ENCODE measurements at places on chromosomes 6 and 20.
A peak's percentile ranks its signal among the peaks of the same experiment; 100 is the strongest.

- DNase-seq, result peak; percentile 37
These were observed 19.3 kb upstream of the SEC63 start for GRCh38 chr6:107977283-107977682.

GRCh38 chr6:71236926-71237434 lies 51.6 kb upstream of the OGFRL1 start:
- DNase-seq, result no peak

- no peak for DNase-seq
These were observed 45.4 kb downstream of the ALDH5A1 start for GRCh38 chr6:24540197-24540596.

GRCh38 chr6:21767891-21768648 lies 174.5 kb downstream of the SOX4 start:
- DNase-seq, result no peak

DNA sequence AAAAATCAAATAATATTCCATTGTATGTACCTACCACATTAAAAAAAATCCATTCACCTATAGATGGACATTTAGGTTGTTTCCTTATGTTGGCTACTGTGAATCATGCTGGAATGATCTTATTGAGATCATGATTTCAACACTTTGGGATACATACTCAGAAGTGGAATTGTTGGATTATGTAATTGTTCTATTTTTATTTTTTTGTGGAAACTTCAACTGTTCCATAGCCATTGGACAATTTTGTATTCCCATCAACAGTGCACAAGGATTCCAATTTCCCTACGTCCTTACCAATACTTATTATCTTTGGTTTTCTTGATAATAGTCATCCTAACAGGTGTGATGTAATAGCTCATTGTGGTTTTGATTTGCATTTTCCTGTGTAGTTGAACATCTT lies 834.0 kb downstream of the MAFB start:
- no peak for DNase-seq

- DNase-seq, result no peak
These were observed 685.3 kb upstream of the MARCKS start for GRCh38 chr6:113171882-113172281.

DNA sequence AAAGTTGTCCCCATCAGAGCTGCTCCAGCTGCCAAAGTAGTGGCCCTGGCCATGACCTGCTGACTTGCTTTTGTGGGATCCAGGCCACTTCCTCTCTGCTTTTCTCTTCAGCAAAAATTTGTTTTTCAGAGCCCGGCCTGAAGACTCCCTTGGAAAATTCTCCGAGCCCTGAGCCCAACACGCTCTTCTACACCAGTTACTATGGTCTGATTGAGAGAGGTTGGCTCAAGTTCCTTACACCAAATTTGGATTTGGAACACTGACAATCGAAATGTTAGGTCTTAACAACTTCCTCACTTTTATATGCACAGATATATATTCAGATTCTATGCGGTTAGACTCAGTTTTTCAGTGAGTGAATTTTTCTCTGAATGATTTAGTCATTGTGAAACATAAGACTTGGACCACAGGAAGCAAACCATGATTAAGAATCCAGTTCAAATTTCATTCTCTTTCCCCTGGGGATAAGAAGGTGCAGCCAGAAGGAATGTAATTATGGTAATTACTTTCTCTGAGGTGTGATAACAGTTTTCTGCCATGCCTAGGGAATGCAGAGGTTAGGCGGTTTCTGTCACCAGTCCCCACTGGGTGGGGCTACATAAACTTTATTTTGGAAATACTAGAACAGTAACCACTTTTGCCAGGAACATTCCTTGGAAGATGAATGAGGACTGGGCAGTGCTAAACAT lies 365.2 kb downstream of the SYNE1 start:
- DNase-seq, result no peak

GRCh38 chr6:32222333-32223230 lies 1.3 kb downstream of the NOTCH4 start:
- no peak for DNase-seq

DNA sequence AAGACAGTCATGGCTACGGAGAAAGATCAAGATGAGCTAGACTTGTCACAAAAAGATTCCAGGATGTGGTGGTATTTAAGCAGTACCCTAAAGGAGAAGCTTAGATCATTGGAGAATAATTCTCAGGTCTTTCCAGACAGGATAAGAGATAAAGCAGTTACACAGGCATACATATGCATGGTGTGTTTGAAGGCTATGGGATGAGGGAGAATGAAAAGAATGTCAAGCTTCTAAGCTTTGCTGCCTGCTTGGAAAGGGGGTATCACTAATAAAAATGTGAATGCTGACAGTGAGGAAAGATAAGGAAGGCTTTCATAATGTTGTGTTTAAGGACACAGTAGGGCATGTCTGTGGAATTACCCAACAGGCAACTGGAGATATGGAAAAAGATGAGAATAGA lies 28.1 kb downstream of the RWDD2A start:
- DNase-seq, result no peak

- DNase-seq, result no peak
These were observed 198.6 kb downstream of the DTNBP1 start for GRCh38 chr6:15464211-15464725.

DNA sequence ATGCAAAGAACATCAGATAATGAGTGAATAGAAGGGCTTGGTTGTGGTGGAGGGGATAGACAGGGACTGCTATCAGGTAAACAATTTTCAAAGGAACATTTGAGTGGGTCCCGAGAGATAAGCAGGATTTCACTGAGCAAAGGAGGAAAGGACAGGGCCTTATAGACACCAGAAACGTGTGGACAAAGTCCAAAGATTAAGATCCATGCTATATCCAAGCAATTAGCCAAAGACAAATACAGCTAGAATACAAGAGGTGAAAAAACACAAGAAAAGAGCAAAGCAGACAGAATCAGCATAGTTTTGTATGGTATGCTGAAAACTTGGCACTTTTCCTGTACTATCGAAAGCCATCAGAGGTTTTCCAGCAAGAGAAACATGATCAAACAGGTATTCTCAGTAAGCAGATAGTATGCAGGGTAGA lies 59.8 kb downstream of the CDK19 start:
- DNase-seq, result no peak

DNA sequence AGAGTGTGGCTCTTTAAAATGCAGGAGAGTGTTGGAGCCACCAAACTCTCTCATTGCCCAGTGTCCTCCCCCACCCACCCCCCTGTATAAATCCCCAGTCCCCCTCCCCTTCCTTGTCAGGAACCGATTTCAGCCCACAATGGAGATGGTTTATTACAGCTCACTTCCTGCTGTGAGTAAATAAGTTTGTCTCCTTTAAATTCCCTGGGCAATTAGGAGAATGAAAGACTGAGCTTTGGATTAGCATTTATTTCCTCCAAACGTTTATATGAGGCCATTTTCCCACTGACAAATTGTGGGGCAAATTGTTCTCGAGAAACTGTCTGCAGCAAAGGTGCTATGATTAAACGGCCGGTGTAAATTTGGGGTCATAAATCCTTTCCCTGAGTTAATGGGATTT lies 128.8 kb downstream of the DHX35 start:
- no peak for DNase-seq

DNA sequence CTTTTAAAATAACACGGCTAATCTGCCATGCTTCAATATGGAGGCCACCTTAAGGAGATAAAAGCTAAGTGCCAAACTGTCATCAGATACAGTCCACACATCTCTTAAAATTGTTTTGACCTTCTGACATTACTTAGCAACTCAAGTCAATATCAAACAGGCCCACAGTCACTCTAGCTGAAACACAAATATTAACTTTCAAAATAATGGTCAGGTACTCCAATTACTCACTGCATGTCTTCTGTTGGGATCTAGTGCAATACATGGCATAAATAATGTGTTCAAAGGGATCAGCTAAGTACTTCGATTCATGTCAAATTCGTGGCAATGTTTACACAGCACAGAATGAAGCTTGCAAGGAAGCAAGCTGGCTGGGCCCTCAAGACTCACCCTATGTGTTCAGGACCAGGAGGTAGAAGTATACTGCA lies 133.9 kb upstream of the BEND6 start:
- peak; percentile 43 for DNase-seq
